ENCODE measurements at places on chromosomes 12 and 14.

DNA sequence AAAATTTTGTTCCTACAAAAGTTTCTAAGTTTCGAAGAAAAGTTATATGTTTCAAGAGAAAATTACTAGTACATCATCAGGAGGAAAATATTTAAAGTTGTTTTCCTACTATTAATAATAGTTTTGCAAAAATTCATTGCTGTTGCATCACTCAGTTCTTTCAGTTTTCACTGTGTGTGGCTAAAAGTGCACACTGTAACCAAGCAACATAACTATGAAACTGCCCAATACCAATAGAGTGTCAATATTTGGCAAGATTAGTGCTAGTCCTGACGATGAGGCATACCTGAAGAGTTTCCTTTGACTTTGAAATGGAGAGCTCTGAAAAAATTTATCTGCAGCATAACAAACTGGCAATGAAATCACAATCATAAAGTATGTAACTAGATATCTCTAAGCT is 194.3 kb downstream of the CPNE8 start:
- DNase-seq, result no peak

GRCh38 chr12:26823390-26823789 is 9.6 kb downstream of the ITPR2 start:
- DNase-seq, result no peak

DNA sequence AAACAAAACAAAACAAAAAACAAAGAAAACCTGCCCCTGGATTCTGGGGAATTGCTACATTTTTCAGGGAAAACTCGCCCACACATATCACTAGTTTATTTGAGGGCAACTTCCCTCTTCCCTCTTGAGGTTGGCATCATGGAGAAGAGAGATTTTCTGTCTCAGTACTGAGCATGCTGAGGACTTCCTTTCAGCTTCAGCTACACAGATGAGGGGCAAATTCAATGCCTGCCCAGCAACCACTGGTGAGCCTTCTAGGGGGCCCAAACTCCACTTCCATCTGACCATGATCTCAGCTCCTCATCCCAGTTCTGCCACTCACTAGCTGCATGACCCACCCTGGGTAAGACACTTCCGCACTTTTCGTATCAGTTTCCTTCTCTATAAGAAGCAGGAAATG is 63.1 kb upstream of the SCN8A start:
- no peak for DNase-seq

DNA sequence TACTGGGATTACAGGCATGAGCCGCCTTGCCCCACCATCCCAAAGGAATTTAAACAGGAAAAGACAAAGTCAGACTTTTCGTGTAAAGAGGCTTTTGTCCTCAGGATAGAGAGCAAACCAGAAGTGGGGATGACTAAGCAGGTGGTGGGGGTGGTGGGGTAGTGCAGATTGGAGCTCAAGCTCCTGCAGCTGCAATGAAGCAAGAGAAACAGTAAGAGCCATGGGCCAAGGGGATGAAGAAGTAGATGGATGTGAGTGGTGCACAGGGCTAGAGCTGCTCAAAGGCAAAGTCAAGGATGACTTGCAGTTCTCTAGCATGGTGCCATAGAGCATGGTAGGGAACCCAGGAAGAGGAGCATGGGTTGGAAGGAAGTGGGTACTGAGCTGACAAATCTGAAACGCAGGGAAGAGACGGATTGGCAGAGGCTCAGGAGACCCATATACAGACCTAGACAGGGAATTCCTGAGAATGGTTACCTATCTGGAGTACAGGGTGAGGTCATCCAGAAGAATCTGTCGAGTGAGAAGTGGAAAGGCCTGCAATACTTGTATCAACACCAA is 11.4 kb upstream of the RNF34 start:
- DNase-seq, result no peak

GRCh38 chr12:105548626-105549025 is 218.1 kb downstream of the C12orf75 start:
- DNase-seq, result no peak

DNA sequence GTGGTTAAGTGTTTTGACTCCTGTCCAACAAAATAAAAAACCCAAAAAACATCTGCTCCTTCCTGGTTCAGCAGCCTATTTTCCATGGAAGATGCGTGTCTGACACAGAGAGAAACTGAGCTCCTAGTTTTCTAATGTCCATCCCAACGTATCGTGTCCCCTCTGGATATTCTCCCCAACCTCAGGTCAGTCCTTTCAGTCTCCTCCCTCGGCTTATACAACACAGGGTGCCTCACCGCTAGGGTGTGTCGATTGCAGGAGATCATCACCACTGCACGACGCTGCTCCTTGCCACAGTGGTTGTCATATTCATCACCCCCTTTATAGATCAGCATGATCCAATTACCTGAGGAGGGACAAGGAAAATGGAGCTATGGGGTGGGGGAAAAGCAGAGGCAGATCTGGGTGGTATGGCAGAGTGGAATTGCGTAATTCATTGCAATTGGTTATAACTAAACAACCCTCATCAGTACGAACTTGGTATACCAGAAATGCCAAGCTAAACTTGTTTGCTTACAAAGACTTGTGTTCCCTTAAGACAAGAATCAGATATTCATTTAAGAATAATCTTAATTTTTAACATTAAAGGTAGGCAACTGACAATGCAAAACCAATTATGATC is 5.8 kb downstream of the M6PR start:
- no peak for DNase-seq

- DNase-seq, result no peak
Observed at GRCh38 chr12:67200386-67200785, 68.8 kb upstream of the CAND1 start.

GRCh38 chr14:67941456-67942018 is 122.0 kb downstream of the RAD51B start:
- no peak for DNase-seq

DNA sequence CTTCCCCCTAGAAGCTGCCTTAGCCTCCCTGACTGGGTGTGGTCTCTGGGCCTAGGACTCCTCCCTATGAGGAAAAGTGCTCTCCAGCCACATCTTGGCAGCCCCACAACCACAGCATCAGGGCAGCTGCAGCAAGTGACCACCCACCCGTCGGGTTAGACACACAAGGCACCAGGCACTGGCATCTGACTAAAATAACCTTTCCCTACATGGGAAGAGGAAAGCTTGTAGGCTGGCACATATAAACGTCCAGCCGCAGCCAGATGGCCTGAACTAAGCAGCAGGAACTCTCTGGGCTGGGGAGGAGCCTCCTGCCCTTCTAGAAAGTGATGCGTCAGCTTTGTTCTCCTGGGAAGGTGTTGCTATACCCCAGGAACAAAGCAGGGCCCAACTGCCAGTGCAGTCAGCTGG is 328.7 kb downstream of the DPF3 start:
- no peak for DNase-seq

DNA sequence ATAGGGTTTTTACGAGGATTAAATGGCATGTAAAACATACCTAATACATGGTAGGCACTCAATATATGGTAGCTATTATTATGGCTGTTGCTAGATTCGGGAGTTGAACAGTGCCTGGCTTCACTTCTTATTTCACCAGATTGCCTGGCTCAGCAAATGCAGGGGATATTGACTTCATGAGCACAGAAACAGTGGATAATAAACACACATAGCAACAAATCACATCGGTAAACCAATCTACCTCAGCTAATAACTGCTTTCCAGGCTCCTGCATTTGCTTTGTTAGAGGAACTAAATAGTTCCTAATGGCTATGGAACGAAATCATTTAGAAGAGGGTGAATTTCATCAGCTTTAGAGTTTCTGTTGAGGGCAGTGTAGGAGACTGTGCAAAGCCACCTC is 105.2 kb upstream of the TMCC3 start:
- no peak for DNase-seq

GRCh38 chr12:38373784-38374183 is 57.2 kb downstream of the ALG10B start:
- DNase-seq, result no peak

DNA sequence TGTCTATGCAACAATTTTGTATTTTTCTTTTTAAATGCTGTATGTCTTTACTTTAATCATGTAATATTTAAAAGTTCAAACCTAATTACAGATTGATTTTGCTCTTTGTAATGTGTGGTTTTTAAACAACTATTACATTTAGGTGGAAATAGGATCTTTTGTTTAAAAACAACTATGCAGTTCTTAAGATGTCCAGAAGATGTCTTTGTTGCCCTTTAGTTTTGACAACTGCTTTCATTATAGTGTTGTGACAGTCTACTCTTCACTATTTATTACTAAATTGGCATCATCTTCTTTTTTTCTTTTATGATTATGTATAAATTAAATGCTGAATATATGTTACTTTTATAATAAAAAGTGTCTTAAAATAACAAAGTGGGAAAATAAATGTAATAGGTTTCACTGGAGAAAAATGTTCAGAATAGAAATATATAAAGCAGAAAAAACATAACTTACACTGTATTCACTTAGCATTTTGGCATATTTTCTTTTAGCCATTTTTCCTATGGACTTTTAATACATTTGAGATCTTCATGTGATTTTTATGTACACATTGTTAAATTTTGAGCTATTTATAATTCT is 27.1 kb upstream of the PCNX4 start:
- no peak for DNase-seq

DNA sequence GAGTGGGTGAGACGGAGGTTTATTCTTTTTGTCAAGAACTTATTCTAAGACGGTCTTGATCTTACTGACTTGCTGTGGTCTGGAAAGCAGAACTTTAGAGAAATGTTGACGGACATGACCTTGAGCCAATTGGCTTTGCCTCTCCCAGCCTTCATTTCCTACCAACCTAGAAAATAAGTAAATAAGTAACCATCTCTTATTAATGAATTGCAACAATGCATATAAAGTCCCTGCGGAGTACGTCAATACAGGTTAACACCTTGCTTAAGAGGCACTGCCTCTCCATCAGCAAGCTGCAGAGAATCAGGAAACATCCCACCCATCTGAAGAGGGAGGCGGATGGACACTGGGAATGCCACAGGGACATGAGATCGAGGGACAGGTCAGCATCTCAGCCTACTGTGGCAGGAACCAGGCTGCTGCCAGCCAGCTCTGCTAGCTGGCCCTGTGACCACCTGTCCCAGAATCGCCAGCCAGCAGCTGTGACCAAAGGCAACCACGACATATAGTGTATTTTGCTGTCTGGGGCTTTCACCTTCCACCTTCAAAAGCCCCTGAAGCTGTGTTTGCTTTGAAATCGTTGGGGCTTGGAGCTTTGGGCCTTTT is 208.3 kb downstream of the BCL11B start:
- DNase-seq, result no peak

GRCh38 chr14:38971258-38971921 is 131.6 kb downstream of the SEC23A start:
- DNase-seq, result no peak

GRCh38 chr14:106436310-106436905 is 910.0 kb downstream of the TMEM121 start:
- no peak for DNase-seq

DNA sequence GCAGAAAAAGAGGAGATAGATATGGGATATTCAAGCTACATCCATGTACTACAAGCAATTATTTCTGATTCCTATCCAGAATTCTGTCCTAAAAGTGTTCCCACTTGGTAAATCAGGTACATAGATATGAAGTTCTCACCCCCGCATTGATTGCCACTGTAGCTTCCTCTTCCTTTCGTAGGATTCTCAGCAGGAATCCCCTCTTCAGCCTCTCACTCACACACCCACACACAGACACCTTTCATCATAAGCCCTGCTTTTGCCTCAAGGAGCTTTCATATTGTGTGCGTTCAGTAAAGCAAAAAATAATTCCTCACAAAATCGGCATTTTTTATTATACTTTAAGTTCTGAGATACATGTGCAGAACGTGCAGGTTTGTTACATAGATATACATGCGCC is 69.8 kb downstream of the ANO4 start:
- DNase-seq, result no peak

DNA sequence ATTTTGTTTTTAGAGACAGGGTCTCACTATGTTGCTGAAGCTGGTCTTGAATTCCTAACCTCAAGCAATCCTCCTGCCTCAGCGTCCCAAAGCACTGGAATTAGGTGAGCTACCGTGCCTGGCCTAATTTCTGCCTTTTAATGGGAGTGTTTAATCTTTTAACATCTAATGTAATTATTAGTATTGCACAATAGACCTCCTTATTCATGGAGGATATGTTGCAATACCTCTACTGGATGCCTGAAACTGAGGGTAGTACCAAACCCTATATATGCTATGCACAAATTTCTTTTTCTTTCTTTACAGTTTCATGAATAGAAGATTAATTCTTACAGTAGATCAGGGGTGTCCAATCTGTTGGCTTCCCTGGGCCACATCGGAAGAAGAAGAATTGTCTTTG is 47.8 kb downstream of the MYRFL start:
- DNase-seq, result no peak
